Adipose tissue (tissue), 3 donors: ENCODE measurements at places on chromosomes 4 and X. TPM values are rescaled to one million over a fixed set of nuclear protein-coding genes. Genes with fewer than 3 reads are reported as not detected.

The PPP1R2C gene
- polyA plus RNA-seq = not detected

The RHOXF2B gene
- polyA plus RNA-seq = not detected

The DDX60 gene
- 3.4 TPM for polyA plus RNA-seq

The GLUD2 gene
- 1.6 TPM for polyA plus RNA-seq

The MID1 gene
- polyA plus RNA-seq = 3.1 TPM

The PCSK1N gene
- 1.8 TPM for polyA plus RNA-seq
